ENCODE measurements at places on chromosomes 12 and 14.

DNA sequence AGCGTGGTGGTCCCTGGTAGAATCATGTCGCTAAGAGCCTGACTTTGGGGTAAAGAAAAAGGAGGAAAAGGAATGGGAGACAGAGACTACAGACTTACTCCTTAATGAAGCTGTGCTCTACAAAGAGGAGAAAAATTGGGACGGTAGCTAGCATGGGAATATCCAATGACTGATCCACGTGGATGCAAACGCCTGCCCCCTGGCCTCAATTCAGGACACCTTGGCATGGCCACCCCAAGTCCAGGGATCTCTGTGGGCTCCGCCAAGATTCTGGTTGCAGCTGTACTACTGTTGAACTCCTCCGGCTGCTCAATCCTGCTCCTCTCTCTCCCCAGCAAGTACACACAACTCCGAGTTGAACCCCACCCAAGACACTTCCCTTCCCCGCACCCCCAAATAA lies 70.5 kb upstream of the DIO3 start:
- DNase-seq = no peak

GRCh38 chr12:55973599-55974307 lies at the start of gene RAB5B:
Gene RAB5B, plus strand, starts transcription at chr12:55974078. Its CDS starts 12,883 bp downstream, at chr12:55986961.
- DNase-seq = peak; percentile 100

- DNase-seq = peak; percentile 53
Observed at GRCh38 chr12:82473111-82473754, 114.9 kb downstream of the METTL25 start.

DNA sequence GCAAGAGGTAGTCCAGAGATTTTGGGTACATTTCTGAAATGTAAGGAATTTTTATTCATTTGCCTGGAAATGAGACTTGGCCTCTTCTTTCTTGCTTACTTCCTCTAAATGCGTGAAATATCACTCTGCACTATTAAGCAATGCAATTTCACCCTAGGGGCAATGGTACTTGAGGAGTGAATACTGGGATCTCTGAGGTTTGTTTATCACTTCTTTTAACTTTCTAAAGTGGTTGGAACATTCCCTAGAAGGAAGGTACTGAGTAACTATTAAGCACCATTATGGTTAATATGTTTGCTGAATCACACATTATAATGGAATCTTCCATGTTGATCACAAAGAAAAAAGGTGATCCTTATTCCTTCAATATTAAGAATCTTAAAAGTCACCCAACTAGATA lies 120.9 kb upstream of the CAND1 start:
- DNase-seq = no peak

- DNase-seq = peak; percentile 9
Observed at GRCh38 chr12:104751594-104751993, 206.5 kb downstream of the SLC41A2 start.

- DNase-seq = no peak
Observed at GRCh38 chr12:2393996-2394395, 341.2 kb downstream of the CACNA1C start.

DNA sequence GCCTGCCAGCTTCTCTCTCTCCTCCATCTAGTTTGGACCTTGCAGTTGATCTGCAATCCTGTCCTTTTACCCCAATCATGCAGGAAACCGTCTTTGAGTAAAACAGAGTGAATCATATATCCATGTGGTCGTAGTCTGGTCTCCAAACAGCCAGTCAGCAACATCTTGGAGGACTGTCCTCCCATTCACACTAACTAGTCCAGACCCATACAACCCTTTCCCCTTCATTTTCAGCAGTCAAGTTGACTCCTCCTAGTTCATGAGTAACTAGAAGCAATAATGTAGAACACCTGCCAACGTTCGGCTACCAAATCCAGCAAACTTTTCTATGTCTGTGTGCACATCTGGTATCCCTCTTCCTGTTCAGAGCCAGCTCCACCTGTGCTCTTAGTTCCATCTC lies 10.8 kb upstream of the BIN2 start:
- no peak for DNase-seq

DNA sequence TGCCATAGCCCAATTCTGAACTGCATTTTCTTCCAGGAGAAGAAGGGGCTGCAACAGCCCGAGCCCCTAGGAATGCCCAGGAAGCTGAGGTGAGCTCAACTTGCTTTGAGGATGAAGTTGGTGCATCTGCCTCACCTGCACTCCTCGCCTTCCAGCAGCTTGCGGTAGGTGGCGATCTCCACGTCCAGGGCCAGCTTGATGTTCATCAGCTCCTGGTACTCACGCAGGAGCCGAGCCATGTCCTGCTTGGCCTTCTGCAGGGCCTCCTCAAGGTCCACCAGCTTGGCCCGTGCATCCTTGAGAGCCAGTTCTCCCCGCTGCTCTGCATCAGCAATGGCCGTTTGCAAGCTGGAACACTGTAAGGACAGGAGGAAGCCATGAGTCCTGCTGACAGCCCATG lies 6.0 kb downstream of the KRT75 start:
- DNase-seq = no peak

DNA sequence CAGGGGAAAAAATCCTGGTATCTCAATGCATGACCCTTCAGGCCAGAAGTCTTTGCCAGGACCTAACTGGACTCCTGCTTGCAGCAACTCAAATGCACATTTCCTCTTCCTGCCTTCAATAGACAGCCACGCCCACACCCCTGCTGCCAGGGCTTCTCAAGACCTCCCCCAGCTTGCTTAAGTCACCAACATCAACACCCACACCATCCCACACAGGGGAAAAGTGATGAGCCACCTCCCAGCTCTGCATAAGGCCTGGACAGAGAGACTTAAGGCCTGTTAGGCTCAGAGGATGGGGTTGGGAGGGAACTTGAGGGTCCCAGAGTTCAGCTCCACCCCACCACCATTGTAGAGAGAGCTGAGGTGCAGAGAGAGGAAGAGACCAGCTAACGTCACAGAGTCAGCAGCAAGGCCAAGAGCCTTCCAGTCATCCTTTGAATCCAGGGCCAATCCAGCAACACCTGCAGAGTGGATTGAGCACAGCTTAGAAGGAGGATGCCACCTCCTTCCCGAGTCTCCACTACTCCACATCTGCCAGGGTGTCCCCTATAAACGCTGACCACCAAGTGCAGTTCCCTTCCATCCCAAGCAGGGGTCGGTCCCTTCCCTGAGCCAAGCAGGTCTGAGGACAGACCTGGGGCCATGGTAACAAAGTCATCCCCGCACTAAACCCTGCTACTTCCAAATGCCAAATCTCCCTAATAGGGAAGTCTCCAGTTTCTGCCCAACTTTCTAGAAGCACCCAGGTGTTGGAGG lies 50.0 kb downstream of the KDM2B start:
- peak; percentile 83 for DNase-seq

GRCh38 chr12:116497051-116497591 lies 62.1 kb upstream of the MAP1LC3B2 start:
- no peak for DNase-seq

GRCh38 chr12:44582521-44582920 lies 293.6 kb downstream of the NELL2 start:
- DNase-seq = no peak

DNA sequence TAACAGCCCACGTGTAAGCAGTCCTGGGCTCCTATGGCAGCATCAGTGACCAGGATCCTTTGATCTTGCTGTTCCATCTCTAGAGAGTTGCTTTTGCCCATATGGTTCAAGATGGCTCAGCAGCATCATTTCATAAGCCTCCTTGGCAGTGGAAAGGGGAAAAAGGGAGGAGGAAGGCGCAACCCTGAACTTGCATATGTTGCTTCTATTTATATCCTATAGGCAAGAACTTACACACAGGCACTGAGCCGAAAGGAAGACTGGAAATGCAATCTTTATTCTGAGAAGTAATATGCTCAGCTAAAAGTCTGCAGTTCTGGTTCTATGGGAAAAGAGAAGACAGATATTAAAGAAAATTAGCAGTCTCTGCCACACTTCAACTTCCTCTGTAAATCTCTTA lies 167.7 kb upstream of the PLXNC1 start:
- DNase-seq = no peak

DNA sequence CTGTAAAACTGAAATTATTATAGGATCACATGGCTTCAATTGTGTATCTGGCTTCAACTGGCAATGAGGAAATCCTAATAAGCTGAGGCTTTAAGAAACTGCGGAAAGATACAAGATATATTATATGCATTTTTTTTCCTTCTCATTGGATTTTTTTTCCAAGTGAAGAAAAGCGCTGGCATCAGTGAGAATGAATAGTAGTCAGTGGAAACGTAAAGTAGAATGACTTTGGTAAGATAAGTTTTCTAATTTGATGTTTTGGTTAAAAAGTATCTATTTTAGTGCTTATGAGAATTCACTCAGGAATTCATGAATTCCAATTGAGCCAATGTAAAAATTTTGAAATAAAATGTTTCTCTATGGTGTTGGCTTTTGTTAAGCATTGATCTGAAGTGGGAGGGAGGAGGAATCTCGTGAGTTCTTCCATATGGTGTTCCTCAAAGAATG lies 173.5 kb upstream of the FRMD6 start:
- no peak for DNase-seq

- no peak for DNase-seq
Observed at GRCh38 chr12:6275928-6276887, 34.3 kb upstream of the PLEKHG6 start.

DNA sequence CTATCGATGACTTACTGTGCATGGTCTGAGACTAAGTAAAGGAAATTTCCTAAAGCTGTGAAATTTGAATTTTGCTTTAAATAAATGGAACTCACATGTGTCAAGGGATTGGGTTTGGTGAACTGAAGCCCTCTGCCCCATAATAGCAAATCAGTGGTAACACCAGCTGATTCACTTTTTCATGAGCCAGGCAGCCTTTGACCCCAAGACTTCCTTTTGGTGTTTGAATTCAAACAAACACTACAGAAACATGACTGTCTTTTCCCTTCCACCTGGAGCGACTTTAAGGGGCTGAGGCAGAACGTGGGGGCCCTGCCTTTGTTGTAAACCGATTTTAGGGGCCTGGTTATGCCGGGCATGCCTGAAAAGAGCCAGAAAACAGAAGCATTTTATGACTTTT lies 28.8 kb downstream of the KCTD10 start:
- no peak for DNase-seq

DNA sequence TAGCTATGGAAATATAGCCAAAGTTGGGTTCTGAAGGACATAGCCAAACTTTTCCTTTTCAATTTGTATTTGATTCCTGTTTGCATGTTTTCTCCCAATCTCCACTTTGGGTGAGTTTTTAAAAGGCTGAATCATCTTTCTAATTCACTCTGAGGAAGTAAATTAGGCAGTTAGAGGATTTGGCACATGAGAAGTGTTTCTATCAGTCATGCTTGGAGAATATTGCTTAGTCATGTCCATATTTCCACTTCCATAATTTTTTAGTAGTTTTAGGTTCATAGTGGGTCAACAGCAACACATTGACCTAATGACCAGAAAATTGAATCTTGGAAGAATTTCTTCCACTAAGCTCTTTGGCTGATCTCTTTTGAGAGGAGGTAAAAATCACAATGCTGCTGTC lies 21.8 kb downstream of the IRAK3 start:
- no peak for DNase-seq

DNA sequence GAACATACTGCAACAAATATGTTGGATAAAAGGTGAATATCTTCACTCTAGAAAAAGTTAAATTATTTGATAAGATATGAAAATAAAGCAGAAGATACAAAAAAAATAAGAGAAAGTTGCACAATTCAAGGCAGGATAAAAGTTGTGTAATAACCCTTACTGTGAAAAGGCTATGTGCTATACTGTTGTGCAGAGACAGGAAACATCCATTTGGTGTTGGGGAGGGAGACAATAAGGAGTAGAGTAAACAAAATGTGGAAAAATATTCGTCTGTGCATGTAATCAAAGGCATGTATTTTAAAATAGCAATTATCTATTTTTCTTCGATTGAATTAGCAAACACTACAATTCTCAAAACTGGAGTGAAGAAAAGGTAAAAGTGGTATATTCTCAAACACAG lies 34.8 kb downstream of the PTHLH start:
- DNase-seq = no peak

- DNase-seq = no peak
Observed at GRCh38 chr14:105204931-105205672, 24.0 kb upstream of the NUDT14 start.

DNA sequence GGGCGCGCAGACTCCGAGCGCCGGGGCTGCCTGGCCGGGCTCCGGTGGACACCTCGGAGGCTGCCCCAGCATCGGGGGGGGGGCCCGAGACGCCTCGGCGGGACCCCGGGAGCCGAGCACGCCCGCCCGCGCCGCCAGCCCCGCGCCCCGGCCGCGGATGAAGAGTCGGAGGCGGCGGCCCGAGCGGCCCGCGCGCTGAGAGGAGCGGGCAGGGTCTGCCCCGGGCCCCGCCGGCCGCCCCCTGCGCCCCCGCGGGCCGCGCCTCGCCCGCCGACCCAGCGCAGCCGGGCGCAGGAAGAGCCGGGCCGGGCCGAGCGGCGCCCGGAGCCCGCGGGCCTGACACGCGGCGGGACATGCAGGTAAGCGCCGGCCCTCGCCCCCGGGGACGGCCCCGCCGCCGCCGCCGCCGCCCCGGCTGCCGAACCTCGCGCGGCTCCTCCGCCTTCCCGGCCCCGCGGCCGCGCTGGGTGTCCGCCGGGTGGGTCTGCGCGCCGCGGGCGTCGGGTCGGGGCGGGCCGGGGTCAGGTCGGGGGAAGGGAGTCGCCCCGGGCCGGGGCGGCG lies 63.7 kb downstream of the FBXL14 start:
- DNase-seq = peak; percentile 56

DNA sequence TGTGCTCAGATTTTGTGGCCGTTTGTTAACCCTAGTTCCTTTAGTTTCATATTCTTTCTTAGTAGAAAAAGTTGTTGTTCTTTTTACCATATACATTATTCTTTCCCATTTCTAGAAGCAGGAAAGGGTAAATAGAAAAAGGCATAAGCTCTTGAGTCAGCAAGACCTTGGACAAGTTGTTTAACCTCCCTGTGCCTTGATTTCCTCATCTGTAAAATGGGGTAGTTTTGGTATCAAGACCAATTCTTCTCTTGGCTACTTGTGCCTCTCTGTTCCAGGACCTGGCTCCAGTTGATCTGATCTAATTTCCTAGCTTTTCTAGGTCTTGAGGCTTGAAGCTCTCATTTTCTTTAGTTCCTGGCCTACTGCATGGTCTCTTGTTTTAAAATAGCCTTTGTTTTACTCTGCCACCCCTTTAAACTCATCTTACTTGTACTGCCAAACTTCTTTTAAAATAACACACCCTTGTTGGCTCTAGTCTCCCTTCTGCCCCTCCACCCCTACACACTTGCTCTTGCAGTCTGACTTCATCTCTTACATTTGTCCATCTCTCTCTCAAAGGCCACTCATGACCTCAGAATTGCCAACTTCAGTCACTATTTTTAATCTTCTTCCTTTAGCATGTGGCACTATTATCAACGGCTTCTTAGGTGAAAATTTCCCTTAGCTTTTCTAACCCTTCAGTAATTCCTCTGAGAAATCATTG lies 143.7 kb downstream of the TTLL5 start:
- no peak for DNase-seq

GRCh38 chr12:11822081-11822834 lies 172.8 kb downstream of the ETV6 start:
- no peak for DNase-seq

Data from islet precursor cell (in vitro differentiated cells).